CD4-positive, alpha-beta T cell treated with Interleukin-17A for 4 hours (primary cell): ENCODE measurements at places on chromosomes 6 and 20.

- DNase-seq = no peak
Measured at GRCh38 chr20:35320396-35321126, 28.3 kb upstream of the FAM83C start.

DNA sequence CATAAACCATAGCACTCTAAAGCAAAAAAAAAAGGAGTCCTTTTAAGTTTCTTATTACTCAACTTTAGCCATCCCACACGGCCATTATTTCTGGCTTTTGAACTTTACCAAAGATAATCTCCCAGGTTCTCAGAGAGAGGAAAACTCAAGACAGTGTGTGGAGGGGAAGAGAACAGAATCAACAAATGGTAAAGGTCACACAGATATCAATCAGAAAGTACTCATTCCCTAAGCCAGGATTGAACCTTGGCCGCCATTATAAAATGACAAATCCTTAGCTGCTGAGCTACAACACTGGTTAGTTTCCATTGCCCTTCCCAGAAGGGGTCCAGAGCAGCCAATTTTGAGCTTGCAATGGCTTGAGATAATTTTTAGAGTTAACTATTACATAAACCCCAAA is 10.1 kb upstream of the TRIM38 start:
- DNase-seq = no peak

DNA sequence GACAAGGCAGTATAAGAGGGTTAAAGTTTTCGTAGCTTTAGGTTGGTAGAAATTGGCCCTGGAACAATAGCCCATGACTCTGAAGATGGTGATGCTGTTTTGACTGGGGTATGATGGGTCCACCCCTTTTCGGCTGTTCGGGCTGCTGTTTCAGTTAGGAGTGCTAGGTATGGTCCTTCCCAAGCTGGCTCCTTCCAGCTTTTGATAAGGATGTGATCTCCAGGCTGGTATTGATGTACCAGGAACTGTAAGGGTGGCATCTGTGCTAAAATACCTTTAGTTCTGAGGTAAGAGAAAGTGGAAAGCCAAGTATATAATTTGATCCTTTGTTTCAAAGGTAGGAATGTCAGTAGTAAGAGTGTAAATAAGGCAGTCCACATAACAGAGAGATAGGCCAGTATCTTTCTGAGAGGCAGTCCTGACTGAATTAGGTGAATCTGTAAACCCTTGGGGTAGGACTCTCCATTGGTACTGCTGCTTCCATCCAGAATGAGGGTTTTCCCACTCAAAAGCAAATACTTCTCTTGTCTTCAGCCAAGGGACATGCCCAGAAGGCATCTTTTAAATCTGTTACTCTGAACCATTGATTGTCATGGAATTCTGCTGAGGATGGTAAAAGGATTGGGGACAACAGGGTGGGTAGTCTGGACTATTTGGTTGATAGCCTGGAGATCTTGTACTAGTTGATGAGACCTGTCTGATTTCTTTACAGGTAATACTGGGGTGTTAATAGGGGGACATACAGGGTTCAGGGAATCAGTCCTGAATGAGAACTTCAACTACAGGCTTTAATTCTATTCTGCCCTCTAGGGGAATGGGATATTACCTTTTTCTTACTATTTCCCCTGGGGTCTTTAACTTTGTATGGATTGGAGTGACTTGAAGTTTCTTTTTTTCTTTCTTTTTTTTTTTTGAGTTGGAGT is 6.1 kb upstream of the ZNFX1 start:
- no peak for DNase-seq

DNA sequence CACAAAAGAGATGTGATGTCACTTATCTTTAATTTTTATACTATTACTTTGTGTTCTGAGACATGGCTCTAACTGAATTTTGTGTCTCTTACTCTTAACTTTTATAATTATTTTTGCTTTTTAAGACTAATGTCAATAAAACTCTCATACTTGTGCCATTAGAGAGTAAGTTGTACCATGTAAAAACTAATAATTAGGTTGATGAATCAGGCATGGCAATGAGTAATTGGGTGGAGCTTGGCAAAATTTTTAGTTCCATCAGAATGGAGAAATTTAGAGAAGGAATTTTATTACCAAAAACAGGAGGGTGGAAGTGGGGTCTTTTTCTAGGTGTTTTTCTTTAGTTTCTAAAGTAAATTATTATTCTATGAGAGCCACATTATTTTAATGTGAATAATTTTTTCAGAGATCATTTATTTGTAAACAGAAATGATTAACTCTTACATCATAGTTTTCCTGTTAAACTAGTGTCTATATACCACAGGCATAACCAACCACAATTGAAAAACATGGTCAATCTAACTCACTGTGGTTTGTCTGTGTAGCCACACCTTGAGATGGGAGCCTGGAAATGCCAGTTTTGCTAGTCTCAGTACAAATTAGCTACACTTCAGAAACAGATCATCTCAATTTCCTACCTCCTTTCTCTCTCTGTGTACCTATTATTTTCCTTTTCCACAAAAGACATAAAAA is 51.8 kb downstream of the ELOVL4 start:
- no peak for DNase-seq

DNA sequence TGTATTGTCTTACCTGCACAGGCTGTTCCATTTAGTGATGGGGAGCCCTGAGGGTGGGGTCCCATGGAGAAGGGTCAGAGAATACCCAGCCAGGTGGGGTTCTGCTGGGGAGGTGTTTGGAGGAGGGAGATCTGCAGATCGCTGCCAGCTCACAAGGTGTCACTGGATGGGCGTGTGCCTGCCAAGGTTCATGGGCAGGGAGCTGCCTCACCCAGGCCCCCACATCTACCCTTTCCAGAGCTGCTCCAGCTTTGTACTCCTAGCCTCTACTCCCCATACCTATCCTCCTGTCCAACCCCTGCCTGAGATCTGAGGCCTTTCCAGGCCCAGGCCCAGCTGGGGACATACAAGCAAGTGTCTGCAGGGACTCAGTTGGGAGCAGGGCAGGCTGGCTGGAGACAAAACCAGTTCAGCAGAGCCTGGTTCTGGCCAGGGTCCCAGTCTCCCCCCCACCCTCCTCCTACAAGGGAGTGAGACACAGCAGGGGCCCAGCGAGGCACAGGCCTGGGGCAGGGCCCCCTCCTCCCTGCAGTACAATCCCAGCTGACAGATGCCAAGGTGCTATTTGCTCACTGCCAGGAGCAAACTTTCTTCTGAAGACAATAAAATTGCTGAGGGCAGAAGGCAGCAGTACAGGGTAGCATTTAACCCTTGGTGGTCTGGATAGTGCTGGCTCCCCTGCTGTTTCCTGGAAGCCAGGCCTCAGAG is 19.7 kb downstream of the SPDEF start:
- no peak for DNase-seq

GRCh38 chr20:51237278-51237677 is 214.4 kb upstream of the KCNG1 start:
- DNase-seq = no peak

DNA sequence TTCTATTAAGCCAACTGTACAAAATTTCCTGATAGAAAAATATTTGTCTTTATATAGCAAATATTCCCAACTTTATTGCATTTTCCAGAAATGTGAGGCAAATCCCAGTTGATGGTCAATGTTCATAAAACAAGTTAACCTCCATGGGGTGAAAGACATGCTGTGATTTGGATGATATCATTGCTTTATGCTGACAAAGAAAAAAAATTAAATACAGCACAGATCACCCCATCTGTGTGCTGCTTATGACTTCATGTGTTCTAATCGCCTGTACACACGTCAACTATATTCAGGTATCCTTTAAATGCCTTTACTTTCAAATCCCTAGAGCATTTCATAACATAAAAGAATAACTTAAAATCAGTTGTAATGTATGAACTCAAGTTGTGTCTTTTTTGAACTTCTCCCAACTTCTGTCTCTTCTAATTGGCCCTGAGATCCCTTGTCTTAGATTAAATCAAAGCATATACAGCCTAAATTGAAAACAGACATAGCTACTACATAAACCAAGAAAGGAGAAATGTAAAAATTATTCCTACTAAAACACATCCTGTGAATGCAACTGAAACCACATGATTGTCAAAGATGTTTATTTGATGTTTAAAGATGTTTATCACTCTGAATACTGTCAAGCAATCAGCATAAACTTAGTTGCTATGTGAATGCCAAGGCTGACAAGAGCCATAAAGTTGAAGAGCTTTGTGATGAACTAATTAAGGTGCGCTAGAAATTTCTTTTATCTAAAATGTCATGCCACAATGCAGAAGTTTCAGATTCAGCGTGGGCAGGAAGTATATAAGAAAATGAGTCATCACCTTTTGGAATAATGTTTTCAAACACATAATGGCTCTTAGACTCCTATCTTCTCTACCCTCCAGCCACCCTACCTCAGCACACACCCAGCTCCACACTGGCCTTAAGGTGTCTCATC is 68.7 kb downstream of the FILIP1 start:
- peak; percentile 3 for DNase-seq

- DNase-seq = no peak
Measured at GRCh38 chr20:13054011-13054410, 45.2 kb downstream of the SPTLC3 start.

- DNase-seq = no peak
Measured at GRCh38 chr6:135789375-135790050, 62.0 kb upstream of the PDE7B start.

- no peak for DNase-seq
Measured at GRCh38 chr6:134676307-134677281, 273.3 kb downstream of the ALDH8A1 start.

- DNase-seq = no peak
Measured at GRCh38 chr6:148325316-148326068, 17.1 kb upstream of the SASH1 start.

DNA sequence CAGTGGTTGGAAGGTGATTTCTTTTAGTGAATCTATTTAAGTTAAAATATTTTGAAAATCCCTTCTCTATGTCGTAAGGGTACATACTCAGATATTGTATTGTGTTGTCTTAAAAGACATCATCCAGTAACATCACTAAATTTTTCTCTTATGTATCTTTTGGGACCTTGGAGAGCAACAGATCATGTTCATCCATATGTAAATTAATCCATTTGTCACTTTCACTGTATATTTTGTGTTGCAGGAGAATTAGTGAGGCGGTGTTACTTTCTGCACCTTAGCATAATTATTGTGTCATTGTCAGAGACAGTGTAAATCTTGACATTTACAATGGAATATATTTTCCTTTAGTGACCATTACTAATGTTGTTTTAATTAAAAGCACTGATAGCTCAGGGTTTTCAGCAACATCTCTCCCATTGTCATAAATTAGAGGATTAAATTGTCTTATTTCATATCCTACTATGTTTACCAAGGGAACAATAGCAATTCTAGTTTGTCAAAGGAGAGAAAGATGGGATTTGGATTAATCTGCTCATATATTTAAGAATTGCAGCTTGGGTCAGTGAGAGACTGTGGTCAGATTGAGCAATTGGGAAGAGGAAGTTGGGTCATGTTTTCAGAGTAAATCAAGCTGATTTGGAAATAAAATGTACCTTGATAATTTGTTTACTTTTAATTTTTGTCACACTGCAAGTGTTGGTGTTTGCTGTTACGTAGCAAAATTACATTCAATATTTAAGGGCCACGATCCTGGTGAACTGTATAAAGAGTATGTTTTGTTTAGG is 22.7 kb downstream of the DOK5 start:
- no peak for DNase-seq

DNA sequence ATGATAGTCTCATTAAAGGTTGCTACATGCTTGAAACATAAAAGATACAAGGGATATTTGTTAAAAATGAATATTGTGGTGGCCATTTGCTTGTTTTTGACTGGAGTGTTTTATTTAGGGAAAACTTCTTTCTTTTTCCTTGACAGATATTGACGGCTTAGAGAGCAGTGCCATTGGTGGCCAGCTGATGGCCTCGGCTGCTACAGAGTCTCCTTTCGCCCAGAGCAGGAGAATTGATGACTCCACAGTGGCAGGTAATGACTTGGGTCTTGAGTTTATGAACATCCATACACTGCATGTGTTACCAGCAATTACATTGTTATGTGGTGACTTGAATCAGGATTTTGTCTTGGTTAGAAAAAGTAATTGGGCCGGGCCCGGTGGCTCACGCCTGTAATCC is 67.5 kb upstream of the PBOV1 start:
- no peak for DNase-seq

- no peak for DNase-seq
Measured at GRCh38 chr6:17601386-17601703, 1.2 kb downstream of the FAM8A1 start.

DNA sequence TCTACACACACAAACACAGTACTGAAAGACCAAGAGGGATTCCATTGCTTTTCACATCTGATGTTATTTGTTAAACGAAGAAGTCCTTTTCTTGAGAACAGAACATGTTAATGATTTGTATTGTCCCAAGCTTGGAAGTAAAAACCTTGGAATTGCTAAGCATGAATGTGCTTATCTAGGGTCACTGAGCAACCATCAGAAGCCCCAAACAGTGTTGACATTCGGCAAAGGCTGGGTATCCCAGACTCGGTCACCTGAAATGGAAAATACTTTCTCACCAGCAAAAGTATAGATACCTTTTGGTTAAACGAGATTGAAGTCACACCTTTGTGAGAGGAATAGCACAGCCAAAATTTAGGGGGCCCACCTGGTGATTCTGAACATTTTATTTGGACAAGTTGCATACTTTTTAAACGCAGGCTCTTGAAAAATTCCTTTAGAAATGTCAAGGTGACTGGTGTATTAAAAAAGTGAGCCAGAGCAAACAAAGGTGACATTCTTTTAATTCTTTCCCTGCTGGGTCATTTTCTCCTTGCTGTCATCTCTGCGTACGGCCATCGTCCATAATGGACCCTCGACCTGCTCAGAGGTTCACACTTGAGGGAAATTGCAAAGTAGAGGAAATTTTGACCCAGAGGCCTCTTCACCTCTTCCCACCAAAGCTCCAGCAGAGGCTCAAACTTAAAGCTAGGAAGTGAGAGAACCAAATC is 95.8 kb upstream of the FOXA2 start:
- no peak for DNase-seq
